ENCODE measurements at places on chromosomes 5 and 9.

DNA sequence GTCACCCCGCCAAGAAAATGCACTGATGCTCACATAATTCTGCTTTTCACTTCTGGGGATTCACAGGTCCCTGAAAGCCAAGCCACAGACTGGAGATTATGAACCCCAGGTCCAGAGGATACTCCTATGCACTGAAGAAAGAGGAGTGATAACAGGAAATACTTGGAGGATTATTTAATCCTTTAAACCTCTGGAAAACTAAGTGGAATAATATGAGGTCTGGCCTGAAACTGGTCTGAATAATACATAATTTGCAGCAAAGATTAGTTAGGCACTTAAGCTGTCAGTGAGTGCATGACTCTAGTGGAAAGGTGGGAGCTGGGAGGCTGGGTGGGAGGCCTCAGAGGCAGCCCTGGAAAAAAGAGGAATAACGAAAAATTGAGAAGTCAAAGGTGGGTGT, 45.7 kb downstream of the MARCHF3 start:
- DNase-seq, result no peak

- DNase-seq, result no peak
Measured at GRCh38 chr5:173664154-173664526, 47.7 kb upstream of the BOD1 start.

DNA sequence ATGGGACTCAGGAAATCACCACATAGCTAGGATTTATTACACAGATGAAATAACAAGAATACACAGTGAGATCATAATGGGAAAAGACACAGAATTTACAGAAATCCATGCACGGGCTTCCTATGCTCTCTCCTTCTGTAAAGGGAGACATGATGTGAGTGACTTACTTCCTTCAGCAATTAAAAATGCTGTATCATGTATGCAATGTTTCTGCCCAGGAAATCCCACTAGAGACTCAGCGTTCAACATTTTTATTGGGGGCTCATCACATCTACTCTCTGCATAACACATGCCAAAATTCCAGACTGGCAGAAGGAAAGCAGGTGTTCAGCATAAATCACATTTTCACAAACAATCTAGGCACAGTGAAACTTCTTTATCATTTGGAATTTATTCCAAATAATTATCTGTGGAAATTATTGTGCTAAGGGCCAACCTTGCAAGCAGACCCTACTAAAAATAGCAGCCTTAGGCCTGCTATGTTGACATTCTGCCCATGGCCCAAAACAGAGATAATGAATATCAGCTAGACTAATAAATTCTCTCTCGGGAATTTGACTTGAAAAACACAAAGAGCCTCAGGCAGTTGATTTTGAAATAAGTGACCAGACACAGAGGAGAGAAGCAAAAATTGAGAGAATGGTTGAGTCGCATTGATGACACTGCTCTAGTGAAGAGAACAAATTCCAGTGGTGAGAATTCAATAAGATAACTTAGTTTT, 31.4 kb upstream of the SELENOP start:
- no peak for DNase-seq

DNA sequence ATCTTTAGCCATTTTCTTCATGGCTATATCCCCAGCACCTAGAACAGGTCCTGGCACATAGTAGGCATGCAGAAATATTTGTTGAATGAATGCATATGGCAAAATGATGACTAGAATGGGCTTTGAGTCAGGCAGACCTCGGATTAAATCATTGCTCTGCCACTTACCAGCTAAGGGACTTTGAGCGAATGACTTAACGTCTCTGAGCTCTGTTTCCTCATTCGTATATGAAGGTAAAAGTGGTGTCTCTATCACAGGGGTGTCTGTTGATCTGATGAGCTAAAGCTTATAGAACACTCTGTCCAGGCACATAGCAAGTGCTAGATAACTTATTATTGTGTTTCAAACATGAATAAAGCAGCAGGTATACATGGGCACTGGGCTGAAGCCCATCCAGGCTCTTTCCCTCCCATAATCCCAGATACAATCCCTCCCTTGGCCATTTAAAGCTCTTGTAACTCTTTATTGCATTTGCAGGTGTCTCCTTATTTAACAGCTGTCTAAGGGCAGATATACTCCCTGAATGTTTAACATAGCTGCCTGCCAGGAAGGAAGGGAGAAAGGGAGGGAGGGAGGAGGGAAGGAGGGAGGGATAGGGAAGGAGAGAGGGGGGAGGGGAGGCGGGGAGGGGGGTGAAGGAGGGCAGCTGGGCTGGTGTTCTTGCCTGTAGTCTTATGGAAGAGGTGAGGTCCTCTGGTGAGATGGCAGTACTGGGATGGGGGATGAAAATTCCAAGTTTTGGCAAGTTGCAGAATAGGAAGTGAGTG, 23.2 kb upstream of the STXBP1 start:
- no peak for DNase-seq
